GM19239 (cell line): ENCODE measurements at places on chromosomes 1 and 21.
A peak's percentile ranks its signal among the peaks of the same experiment; 100 is the strongest.

DNA sequence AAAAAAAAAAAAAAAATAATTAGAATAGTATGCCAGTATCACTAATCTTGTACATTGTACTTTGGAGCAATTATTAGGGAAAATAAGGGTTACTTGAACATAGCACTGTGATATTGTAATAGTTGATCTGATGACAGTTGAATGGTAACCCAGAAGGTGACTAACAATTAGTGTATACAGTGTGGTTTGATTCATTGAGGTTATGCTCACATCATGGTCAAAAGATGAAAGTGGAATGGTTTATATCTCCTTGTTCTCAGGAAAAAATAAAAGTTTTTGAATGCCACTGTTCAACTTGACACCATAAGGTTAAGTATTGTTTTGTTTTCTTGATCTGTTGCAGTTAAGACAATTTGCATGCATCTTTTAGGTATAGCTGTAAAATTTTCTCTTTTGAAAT, 87.0 kb downstream of the GPR52 start:
- no peak for DNase-seq

DNA sequence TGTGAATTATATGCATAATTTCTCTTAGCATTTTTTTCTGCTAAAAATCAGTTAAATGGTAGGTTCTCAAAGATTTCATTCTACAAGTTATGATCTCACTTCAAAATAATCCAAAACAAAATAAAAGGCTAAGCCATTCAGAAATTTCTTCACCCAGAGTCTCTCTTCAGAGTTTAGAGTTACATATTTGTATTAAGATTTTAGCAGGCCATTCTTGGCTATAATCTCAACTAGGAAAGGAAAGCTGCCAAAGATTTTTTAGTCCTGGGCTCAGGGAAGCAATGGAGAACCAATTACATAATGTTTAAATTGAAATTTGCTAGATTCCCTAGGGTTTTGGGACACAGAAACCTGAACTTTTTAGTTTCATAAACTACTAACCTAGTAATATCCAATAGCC, 245.0 kb downstream of the USH2A start:
- DNase-seq = no peak

GRCh38 chr1:159880430-159880829, 18.0 kb upstream of the VSIG8 start:
- no peak for DNase-seq

GRCh38 chr1:44025816-44026215, 5.4 kb downstream of the SLC6A9 start:
- DNase-seq = no peak

- no peak for DNase-seq
These were observed 469.8 kb downstream of the DSCAM start for GRCh38 chr21:40377135-40377534.

DNA sequence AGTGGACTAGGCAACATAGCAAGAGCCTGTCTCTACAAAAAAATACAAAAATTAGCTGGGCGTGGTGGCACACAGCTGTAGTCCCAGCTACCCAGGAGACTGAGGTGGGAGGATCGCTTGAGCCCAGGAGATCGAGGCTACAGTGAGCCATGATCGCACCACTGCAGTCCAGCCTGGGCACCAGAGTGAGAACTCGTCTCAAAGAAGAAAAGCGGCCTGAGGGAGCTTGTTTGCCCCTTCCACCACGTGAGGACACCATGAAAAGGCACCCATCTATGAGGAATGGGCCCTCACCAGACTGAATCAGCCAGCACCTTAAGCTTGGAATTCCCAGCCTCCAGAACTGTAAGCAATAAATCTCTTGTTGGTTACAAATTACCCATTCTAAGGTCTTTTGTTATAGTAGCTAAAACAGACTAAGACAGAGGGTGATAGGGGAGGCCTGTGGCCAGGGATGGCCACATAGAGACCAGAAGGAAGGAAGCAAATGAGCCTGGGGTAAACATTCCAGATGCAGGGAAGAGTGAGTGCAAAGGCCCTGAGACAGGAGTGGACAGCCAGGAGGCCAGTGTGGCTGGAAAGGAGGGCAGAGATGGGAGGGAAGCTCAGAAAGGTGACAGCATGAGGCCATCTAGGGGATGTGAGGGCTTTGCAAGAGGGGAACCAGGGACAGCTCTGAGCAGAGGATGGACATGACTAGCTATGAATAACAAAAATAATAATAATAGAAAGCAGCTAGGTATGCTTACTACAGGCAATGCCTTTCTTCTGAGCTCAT, 120.1 kb downstream of the MATN1 start:
- DNase-seq = no peak

GRCh38 chr1:183480971-183481441, 8.7 kb downstream of the SMG7 start:
- no peak for DNase-seq

GRCh38 chr1:94068096-94068998, 52.6 kb downstream of the ABCA4 start:
- DNase-seq = no peak

- no peak for DNase-seq
These were observed 159.6 kb upstream of the COL11A1 start for GRCh38 chr1:103267893-103268292.

- peak; percentile 81 for DNase-seq
These were observed 9.2 kb downstream of the ABCG1 start for GRCh38 chr21:42227909-42228708.

GRCh38 chr1:27967884-27968466, 8.2 kb downstream of the XKR8 start:
- DNase-seq = no peak

DNA sequence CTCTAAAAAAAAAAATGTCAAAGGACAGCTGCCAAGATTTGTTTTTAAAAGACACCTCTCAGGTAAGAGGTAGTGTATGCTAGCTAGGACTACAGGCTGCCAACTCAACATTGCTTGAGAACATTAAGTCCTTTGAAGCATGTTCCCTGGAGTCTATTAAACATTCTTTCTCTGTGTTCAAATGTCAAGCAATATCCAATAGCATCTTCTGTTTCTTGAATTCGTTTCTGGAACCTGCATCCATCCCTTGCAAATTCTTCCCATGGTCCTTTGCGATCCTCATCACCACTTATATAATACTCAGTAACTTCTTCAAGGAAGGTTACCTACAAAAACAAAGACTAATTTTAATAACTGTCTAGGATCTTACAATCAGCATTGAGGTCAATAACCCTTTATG, 5.6 kb downstream of the PPP1R15B start:
- no peak for DNase-seq

DNA sequence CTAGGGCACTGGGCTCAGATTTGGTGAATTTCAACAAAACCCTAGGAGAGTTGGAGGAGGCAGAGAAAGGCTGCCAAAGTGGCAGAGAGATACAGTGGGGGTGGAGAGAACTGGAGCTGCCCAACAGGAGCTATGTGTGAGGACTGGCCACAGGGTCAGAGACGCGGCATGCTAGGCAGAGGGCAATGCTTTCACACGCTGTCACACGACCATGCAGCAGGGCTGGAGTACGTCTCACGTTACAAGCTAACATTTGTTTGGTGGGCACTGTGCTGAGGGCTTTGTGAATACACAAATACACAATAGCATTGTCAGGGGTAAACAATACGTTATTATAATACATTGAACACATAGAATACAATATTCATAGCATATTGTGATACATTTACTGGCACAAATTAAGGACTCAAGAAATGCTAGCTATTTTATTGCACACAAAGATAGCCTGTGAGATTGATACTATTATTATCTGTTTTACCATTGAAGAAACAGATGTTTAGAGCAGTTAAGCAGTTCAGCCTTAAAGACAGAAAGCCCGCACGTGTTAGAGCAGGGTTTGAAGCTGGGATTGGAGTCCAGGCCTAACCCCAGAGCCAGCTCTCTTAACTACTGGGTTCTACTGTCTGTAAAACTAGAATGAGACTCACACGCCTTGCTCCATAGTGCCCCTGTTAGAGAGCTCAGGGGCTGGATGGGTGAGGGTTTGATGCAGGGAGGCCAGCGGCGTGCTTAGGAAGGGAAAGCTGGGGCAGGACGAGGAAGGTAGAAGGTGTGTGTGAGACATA, 4.5 kb downstream of the RAB7B start:
- no peak for DNase-seq

- no peak for DNase-seq
These were observed 32.3 kb downstream of the VWA5B1 start for GRCh38 chr1:20322825-20323612.

DNA sequence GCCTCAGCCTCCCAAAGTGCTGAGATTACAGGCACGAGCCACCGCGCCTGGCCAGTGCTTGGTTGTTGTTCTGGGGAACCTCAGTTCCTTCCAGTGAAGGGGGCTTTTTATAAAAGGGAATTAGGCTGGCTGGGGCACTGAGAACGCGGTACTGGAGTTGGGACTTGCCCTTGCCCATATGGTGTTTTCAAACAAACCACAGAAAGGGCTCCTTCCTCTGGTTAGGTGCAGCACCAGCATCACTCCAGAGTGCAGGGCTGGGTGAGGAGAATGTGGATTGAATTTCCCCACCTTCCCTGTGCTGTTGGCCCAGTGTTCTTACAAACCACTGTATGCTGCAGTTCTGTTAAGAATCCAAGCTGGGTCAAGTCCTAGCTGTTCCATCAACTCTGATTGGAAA, 5.3 kb downstream of the MAN1C1 start:
- no peak for DNase-seq

DNA sequence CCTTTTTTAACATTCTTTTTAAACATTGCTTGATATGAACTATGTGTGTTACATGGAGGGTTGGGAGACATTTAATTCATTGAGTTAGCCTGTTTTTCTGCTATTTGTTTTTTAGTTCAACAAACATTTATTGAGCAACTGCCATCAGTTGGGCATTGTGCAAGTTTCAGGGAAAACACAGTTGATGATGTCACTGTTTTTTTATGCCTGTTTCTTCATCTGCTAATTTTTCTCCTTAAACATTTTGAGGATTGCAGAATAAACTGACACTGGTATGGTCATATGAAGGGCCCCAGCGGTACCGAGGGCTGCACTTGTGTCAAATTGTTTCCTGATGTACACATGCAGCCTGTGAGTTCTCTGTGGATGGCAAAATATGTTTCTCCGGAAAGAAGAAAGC, 253.0 kb downstream of the FGGY start:
- no peak for DNase-seq

DNA sequence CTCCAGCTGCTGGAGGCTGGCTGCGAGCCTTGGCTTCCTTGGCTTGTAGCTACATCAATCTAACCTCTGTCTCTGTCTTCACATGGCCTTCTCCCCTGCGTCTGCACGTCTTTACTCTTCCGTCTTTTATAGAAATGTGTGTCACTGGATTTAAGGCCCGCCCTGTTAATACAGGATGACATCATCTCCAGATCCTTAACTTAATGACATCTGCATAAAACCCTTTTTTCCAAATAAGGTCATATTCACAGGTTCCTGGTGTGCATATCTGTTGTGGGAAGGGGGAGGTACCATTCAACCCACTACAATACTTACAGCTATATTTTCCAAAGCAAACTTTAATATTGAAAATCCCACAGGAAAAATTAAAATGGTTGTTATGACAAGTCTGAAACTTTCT, 165.3 kb upstream of the FOXD3 start:
- DNase-seq = no peak

DNA sequence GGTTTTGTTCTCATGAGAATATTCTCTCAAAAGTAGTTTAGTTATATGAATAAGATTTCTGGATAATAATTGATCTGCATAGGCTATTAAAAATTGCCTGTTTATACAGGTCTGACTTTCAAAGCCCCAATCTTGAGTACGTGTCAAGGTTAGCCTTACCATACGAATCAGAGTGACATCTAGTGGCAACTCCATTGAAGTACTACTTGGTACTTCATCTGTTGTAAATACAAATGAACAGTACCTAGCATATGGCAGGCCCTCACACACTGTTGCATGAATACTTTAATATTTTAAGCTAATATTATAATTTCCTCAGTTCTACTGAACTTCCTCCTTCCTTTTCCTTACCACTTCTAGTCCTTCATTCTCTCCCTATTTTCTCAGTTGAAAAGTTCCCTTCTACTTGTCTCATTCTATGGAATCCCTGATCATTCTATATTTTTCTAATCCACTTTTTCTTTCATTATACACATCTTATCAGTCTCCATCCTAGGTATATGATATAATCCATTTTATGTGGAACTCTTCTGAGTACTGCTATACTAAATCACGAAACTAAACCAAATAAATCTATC, 101.2 kb downstream of the AKT3 start:
- peak; percentile 29 for DNase-seq

DNA sequence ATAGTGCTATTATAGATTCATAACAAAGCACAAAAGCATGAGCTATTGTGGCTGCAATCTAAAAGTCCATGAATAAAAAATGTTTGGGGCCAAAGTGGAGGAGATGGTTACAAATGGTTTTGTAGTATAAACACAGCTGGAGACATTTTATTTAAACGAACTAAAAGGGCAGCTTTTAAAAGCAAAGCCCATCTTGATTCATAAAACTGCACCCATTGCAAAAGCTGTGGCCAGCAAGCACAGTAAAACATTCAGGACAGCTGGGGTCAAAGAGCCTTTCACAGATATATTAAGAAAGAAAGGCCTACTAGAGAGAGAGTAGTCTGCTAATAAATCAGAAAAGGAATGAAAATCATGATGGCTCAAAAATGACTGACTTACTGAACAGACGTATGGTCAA, 520.8 kb downstream of the NUF2 start:
- DNase-seq = no peak

GRCh38 chr21:34189506-34189905, 116.1 kb downstream of the MRPS6 start:
- no peak for DNase-seq
